GDM1 (cell line): ENCODE measurements at places on chromosomes 7 and 10.

- no peak for DNase-seq
Measured at GRCh38 chr10:133090654-133091053, 2.9 kb downstream of the ADGRA1 start.

DNA sequence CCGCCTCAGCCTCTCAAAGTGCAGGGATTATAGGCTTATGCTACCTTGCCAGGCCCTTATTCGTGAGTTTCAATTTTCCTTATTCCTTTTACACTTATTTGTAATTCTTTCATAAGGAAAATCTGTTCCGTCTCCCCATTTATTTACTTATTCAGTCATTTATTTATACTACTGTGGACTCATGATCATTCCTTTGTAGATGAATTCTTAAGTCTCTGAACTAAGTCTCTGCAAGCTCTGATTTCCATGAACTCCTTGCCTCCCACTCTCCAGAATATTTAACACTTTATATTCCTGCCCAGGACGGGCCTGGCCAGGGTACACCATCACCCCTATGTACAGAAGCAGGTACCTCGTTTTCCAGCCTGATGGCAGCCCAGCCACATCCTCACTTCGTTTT is 39.4 kb downstream of the PFKFB3 start:
- no peak for DNase-seq

- DNase-seq = no peak
Measured at GRCh38 chr10:83680470-83680891, 458.8 kb upstream of the GHITM start.

GRCh38 chr10:79316671-79317431 is 30.4 kb upstream of the PPIF start:
- no peak for DNase-seq

DNA sequence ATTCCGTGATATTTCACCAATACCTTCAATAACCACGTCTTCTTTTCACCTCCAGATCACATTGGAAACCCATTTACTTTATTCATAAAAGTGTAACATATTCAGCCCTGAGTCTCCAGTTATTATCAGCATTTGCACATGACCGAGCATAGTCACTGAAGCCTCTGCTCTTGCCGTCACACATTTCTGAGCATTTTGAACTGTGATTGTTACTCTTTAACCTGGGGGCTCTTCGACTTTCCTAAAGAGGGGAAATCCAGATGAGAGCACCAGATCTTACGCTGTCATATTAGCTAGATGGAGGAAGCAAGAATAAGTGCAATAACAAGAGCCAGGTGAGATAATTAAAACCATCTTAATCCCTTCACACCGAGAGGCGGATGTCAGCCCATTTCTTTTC is 260.0 kb upstream of the NRP1 start:
- DNase-seq = no peak

GRCh38 chr7:71184609-71185008 is 52.7 kb downstream of the GALNT17 start:
- no peak for DNase-seq

DNA sequence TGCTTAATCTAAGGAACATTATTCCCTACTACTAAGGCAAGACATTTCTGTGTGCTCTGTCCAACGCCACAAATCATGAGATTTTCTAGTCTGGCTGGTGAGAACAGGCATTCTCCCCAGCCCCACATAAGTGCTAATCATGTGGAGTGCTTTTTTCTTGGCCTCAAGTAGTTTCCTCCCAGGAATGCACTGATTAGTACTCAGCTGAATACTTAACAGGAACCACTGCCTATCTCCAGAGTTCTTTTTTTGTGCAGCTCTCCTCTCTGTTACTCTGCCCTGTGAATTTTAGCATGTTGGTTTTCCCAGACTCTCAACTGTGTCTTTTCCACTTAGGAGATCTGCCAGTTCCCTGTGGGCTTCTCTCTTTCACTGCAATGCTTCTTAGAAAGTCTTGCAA is 1098.5 kb upstream of the LRRTM3 start:
- DNase-seq = no peak

- no peak for DNase-seq
Measured at GRCh38 chr10:24681572-24682088, 42.1 kb downstream of the ARHGAP21 start.
